ENCODE measurements at places on chromosomes 3 and 15.

DNA sequence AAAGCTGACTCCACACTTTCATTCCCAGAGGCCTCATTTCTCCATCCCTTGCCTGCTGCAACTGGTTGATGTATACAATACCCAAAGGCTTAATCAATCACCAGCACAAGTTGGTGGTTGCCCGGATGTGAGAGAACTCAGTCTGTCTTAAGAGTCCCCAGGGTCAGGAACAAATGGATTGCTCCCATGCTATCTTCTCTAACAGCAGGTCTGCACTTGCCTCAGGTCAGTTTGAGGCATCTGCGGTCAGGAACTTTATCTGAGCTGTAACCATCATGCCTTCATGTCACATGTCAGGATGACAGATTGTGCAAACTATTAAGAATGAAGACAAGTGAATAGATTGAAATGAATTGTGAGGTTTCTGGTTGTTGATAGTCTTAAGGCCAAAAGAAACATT is 56.1 kb downstream of the BFSP2 start:
- no peak for DNase-seq

DNA sequence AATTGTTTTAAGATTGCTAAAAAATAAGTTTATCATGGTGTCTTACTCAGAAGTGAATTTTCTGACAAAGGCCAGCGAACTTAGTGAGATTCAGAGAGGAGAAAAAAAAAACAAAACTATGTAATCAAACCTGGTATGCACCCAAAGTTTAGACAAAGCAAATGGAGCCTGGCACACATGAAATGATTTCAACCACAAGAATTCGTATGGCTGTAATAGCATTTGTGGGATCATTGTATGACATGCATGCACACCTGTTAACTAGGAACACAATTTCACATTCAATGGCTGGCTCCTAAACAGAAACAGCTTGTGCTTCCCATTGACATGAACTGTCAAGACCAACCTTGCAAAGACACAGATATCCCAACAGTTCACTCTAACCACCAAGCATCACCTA is 94.6 kb downstream of the ZIC4 start:
- no peak for DNase-seq

- no peak for DNase-seq
Measured at GRCh38 chr15:58704155-58704865, 45.2 kb downstream of the ADAM10 start.

DNA sequence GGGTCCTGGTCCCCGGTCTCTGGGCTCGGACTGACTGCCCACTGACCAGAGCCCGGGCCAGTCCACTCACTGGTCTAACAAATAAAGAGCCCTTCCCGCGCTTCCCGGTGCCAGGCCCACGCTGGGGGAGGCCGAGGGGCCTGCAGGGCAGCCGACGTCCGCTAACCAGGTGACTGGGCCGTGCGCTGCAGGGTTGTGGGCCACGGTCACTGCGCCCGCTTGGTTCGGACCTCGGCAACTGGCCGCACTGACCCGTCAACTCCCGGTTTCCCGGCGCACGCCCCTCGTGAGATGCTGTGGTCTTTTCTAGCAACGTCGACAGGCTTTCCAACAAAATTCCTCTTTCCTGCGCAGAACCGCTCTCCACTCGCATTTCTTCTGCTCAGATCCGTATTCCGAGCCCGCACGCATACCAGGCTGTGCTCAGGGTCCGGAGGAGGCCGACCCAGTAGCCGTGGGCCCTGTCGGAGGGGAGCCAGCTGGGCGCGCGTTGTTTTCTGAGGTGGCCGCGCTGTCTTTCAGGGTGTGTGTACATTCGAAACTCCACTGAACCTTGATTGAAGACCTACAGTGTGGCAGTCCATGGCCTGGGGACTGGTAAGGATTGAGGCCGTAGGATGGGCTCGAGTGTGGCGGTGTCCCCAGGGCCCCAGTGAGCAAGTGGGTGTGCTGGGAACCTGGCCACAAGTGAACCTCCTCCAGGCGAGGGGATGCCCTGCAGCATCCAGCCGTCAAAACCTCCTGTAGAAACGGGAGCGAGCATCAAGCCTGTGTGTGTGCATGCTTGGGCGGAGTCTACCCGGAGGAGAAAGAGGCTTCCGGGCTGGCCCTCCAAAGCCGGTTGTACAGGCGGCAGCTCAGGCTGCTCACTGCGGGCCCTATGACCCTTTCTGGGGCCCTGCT is 875 bp upstream of the NT5DC2 start:
- no peak for DNase-seq

DNA sequence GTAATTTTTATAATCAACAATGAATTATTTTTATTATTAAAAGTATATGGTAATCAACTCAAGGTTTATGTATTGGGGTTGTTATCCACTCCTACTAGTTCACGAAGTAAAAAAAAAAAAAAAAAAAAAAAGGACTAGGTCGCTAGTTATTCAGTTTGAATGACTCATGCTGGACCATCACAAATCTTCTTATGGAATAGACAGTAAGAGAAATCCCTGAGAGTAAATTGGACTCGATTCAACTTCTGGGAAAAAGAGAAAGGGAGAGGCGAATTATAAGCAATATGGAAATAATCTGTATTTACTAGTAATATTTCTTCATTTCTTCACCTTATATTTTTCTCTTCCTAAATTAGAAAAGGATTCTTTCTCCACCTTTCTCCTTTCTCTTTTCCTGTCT is 2.0 kb downstream of the MYEF2 start:
- DNase-seq, result no peak

DNA sequence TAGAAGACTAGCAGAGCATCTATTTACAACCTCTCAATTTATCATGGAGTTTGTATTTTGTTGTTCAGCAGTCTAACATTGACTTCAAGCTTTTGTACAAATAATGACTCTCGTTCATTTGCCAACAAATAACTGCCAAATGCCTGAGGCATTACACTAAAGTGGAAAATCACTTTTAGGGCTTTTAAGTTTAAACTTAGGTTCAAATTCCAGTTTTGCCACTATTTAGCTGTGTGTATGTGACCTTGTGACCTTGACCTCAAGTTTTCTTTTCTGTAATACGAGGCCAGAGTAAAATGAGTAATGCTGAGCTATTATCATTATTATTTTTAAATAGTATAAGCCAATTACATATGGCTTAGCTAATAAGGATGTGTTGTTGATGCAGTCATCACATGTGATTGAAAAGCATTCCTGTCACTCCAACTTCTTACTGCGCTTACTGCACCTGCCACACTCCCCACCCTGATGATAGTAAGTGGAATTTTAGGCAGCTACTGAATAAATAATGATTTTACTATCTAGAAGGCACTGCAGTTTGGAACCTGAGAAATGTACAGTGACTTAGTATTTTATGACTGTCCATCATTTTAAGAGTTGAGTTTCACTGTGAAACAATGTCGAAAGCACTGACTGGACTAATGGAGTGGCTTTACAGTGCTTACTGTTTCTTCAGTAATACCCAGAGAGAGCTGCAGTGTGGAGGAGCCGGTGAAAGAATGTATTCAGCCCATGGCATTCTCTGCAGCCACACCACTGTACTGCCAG is 16.3 kb downstream of the ARL8B start:
- DNase-seq, result no peak

- no peak for DNase-seq
Measured at GRCh38 chr3:33058765-33059164, 38.2 kb downstream of the GLB1 start.

DNA sequence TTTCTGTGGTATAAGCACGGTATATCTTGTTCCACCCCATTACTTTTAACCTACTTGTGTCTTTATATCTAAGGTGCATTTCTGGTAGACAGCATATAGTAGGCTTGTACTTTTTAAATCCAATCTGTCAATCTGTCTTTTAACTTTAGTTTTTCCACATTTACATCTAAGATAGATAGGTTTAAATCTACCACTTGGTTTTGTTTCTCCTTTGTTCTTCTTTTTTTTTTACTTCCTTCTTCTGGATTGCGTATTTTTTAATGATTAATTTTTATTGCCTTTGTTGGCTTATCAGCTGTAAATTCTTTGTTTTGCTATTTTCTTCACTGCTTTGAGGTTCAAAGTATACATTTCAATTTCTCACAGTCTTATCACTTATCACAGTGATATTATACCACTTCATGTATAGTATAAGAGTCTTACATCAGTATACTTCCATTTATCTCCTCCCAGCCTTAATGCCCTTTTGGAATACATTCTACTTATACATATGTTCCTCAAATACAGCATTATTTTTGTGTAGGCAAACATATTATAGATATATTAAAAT is 31.0 kb downstream of the IQCB1 start:
- no peak for DNase-seq

All from smooth muscle cell of the brain vasculature (primary cell).